ENCODE measurements at places on chromosomes 12 and 14. TPM values are rescaled to one million over a fixed set of nuclear protein-coding genes. Genes with fewer than 3 reads are reported as not detected.

- no peak for DNase-seq
These were observed 172.1 kb downstream of the ACSS3 start for GRCh38 chr12:81249976-81250375.

GRCh38 chr14:40218282-40218941 lies 786.2 kb upstream of the FBXO33 start:
- DNase-seq: no peak

Gene TXNDC16
- polyA plus RNA-seq: 7.1 TPM

Gene STAT2
- 76.5 TPM for polyA plus RNA-seq

DNA sequence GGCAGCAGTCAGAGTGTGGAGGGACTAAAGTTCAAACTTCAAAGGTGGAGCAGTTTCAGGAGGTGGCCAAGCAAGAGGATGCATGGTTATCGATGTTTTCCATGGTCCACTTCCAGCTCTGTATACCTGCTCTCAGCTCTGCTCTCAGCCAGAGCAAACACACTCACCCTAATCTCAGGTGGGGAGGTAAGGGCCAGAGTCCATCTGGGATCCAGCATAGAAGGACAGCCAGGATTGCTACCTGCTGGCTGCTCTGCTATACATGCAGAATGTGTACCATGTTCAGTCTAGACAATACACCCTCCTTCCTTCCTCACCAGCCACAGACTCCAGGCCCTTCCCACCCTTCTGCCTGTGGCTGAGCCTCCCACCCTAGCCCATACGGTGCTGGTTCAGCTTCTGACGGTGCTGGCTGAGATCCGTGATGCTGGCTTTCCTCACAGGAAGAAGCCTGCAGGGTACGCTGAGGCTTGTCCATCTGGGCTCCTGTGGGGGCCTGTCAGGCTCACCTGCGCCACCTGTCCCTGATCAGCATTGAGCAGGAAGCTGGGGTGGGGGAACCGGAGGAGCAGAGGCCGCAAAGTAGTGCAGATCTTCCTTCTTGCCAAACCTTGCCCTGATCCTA lies 2.4 kb downstream of the CBLN3 start:
- DNase-seq: no peak
